ENCODE measurements at places on chromosomes 11 and 22. TPM values are rescaled to one million over a fixed set of nuclear protein-coding genes. Genes with fewer than 3 reads are reported as not detected.

Gene A4GALT
- total RNA-seq = 0.41 TPM

Gene UBQLN3
- under 0.01 TPM for total RNA-seq

Gene TMEM132A
- 131 TPM for total RNA-seq

Gene APOL6
- 0.82 TPM for total RNA-seq

Gene IFITM10
- 0.41 TPM for total RNA-seq

Gene WNT11
- total RNA-seq = 5.7 TPM

Gene SLC22A6
- total RNA-seq = 10.6 TPM

Gene TP53I11
- total RNA-seq = 20.4 TPM

Gene ADAMTS8
- total RNA-seq = 2.4 TPM

Gene ANO1
- total RNA-seq = 0.41 TPM

Gene LIN7C
- total RNA-seq = 342 TPM

DNA sequence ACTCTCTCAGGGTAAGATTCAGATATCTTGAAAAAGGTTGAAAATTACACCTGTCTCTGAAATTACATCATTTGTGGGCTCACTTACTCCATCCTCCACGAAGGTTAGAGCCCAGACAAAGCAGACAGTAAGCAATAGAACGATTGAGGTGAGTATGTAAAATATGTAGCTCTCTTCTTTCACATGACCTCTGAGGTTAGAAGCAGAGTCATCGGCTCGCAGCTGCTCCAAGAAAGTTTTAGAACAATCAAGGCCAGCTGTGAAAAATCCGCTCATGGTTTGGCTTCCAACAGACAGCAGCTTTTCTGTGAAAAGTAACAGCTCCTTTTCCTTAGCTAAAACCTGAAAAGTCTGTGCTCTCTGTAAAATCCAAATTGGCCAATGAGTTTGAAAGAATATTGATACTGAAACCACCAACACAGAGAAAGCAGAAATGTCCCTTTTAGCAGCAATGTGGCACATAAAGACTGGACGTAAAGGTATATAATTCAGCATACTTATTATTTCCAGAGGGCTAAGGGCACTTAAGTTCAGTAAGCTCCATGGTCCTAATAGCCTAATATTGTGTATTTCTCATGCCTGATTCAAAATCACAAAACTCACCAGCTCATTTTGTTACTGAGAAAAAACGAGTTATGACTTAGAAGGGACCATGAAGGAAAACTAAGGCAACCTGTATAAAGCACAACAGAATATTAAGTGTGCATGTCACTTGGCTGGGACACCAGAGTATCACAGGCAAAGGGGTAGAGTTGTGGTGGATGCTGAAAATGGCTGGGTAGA, 78.2 kb downstream of the FAM76B start:
- no peak for DNase-seq

DNA sequence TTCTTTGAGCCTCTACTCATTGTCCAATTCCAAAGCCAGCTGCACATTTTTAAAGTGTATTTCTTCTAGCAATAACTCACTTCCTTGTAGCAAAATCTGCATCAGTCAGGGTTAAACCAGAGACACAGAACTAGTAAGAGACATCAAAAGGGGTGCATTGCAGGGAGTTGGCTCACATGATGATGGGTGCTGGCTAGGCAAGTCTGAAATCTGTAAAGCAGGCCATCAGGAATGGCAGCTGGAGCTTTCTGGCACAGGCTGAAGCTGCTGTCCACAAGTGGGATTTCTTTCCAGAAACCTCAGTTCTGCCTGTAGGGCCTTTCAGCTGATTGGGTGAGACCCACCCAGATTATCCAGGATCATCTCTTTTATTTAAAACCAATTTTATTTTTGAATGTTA, 698.1 kb downstream of the NTM start:
- DNase-seq = no peak

- DNase-seq = no peak
Measured at GRCh38 chr11:120925944-120926343, 98.0 kb upstream of the TBCEL start.

- no peak for DNase-seq
Measured at GRCh38 chr22:19590696-19591095, 66.5 kb upstream of the CLDN5 start.

DNA sequence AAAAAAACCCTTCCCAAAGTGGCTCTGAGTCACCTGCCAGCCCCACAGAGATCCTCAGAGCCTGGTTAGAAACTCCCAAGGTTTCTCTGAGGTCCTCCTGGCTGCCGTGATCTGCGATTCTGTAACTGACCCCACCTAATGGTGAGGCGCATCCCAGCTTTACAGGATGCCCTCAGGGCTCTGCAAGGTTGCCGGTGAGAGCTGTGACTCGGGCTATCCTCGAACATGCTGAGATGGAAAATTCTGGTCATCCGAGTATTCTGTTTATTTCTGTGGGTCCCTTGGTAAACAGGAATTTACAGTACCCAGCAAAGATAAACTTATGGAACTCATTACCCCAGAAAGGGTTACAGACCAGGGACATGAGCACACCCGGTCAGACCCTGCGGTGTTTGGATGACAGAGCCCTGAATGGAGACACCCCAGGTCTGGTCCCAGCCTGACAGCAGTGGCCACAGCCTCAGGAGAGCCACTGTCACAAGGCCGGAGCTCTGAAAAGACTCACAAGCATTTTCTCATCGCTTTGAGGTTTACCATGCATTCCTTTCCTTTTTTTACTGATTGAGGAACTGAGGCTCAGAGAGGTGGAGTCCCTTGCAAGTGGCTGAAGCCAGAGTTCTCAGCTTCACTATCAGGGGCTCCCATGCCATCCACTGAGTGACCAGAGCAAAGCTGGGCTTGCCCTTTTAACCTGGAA, 22.2 kb downstream of the LIF start:
- no peak for DNase-seq

DNA sequence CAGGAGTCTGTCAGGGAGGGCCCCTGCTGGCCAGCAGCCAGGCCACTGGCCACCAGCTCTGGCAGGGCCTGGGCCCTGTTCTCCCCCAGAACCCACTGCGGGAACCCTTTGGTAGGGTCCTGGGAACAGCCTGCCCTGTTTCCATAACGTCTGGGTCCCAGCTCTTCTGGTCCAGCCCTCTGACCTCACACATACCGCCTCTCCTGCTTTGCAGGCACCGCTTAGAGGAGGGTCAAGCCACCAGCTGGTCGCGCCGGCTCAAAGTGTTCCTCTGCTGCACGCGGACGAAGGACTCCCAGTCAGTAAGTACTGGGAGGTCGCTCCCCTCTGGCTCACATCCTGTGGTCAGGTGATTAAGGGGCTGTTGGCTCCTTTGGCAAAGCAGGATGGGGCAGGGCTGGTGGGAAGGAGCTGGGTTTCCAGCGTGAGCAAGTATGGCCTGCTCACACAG, 26.6 kb upstream of the MYRF start:
- DNase-seq = no peak

- no peak for DNase-seq
Measured at GRCh38 chr11:118238929-118239328, 13.2 kb downstream of the MPZL3 start.

DNA sequence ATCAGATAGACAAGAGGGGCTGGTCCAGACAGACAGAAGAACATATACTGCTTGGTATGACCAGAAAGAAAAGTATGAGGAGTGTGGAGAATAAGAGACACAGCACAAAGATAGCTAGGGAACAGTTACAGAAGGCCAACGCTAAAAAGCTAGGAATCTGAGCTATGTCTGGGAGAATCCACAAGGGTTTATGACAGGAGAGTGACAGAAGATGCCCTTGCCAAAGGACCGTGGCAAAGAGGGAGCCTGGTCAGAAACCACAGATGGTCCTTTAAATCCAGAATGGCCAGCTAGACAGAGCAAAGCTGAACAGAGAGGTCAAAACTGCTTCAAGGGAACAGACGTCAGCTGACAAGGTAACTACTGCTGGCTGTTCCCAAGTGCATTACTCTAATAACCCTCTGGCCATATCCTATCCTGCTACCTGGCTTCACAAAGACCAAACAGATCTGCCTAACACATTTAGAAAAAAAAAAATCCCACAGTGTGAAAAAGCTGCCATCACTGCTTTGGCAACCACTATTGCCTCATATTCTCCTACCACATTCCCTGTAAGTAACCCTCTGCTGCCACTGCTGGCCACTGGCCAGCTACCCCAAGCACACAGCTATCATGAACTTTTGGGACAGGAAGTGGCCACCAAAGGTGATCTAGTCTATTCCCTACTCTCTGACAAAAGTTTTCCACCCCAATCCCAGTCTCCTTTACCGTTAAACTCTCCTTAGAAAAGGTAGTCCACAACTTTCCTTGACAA, 7.3 kb downstream of the SERGEF start:
- DNase-seq = no peak

DNA sequence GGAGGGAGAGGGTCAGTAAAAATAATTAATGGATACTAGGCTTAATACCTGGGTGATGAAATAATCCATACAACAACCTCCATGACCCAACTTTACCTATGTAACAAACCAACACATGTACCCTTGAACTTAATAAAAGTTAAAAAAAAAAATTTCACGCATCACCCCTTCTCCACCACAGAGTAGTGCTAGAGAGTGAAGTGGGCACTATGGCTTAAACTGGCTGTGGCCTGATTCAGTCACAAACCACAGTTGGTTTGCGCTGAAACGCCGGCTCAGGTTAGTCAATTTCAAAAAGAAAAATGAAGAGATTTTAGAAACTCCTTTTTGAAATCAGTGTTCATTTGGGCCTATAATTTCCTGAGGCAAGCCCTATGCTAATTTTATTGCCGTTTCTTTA, 144.3 kb downstream of the TRPC6 start:
- no peak for DNase-seq

DNA sequence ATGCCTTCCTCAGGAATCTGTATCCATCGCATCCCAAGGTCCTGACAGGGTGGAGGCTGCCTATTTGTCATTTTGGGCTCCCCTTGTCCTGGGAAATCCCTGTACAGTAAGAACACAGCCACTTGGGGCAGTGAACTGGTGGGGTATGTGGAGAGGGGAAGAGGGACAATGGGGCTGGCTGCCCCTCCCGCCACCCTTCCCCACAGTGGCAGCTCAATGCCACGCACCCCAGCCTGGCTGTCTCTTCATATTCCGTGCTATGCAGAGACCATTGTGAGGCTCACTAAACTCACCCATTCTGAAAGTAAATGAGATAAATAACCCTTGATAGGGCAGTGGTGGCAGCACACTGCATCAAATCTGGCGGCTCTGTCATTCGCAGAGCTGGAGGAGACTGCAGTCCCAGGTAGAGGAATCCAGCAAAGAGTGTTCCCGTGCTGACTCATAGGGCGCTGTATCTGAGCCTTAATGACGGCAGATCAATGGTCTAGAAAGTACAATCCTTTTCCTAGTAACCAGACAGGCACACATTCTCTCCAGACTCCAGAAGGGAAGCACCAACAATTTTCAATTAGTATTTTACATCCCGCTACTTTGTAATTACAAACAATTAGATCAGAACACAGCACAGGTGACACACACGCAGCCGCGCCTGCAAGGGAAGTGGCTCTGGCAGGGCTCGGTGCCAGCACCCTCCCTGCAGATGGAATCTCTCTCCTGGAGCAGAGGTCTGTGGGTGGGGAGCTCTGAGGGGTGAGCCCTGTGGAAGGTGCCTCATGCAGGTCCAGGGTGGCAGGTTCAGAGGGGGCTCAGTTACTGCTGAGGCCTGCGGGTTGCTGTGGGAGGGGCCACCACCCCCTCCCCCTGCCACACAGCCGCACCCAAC, 167.9 kb upstream of the B3GAT1 start:
- DNase-seq = no peak

- DNase-seq = no peak
Measured at GRCh38 chr11:2472428-2473186, 27.8 kb downstream of the KCNQ1 start.

GRCh38 chr11:64559351-64560138, 31.5 kb upstream of the SLC22A12 start:
- DNase-seq = no peak

- no peak for DNase-seq
Measured at GRCh38 chr11:72589802-72590761, 84.1 kb downstream of the PDE2A start.

GRCh38 chr11:59358595-59358994, at the start of gene OR5AN1:
Gene OR5AN1, plus strand, starts transcription at chr11:59358895. Its CDS starts 5,564 bp downstream, at chr11:59364459.
- no peak for DNase-seq

- no peak for DNase-seq
Measured at GRCh38 chr11:1771700-1772099, 8.0 kb upstream of the CTSD start.

GRCh38 chr22:20389288-20389687, 4.7 kb upstream of the ZNF74 start:
- no peak for DNase-seq

DNA sequence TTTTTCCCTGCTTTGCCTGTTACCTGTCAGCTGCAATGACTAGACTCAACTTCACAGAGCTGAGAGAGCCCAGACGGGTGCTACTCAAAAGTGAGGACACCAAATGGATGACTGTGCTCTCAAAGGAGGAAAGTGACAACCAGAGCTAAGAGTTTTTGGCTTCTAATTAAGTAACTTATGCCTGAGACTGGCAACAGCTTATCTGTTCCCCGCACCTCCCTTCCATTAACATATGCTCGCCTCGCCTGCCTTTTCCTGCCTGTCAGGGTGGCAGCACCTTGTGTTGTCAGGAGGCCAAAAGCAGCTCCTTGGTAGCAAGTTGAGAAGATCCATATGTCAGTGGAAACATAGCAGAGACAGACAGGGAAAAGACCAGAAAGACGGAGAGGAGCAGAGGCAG, 573.9 kb upstream of the KIRREL3 start:
- DNase-seq = no peak

GRCh38 chr11:86753459-86753858, 46.9 kb upstream of the PRSS23 start:
- no peak for DNase-seq

DNA sequence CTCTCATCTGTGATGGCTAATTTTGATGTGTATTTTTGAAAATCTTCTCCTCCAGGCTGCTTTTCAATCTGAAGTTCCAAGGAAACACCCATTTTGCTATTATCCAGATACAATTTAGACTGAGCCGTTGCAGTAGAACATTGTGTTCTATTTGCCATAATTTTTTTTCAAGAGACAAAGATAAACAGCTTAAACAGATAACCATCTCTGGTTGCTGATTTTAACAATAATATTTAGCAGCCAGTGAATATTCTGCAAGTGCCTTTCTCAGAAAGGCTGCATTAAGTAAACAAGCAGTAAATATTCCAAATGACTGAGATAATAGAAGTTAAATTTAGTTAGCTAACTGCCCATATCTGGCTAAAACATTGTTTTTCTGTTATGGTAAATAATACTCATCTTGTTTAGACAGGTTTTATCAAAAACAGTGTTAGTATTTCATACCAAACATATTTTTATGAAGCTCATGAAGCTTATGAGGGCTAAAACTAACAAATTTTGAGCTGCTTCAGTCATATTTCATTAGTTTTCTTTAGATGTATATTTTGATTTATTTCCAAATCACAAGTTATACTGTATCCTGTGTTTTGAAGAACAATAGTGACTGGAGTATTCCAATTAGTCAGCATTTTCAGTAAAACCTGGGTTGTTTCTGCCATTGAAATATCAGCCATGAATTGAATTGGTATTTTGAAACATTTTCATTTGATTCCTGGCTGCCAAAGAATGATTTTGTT, 206.7 kb downstream of the SBF2 start:
- no peak for DNase-seq

GRCh38 chr11:43507171-43507570, 148.5 kb downstream of the TTC17 start:
- no peak for DNase-seq

DNA sequence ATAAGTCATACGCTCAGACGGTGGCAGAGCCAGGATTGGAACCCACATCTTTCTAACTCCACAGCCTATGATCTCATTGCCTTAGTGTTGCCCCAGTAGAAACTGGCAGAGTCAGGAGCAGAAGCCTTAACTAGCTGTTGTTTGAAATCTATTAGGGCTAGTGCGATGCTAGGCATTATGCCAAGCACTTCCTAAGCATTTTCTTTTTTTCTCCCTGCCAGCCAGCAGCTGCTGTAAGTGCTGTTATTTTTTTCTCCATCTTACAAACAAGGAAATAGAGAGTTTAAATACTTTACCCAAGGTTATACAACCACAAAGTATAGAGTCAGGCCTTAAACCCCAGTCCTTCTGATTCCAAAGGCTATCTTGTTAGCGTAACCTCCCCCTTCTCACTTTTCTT, 161.0 kb upstream of the SORL1-AS1 start:
- no peak for DNase-seq
